ENCODE measurements at places on chromosomes 3 and 15. TPM values are rescaled to one million over a fixed set of nuclear protein-coding genes. Genes with fewer than 3 reads are reported as not detected.

SH2D7 gene
- total RNA-seq, result not detected

COL8A1 gene
- not detected for total RNA-seq

CCDC39 gene
- not detected for total RNA-seq

CNTN6 gene
- total RNA-seq, result not detected

EPHA3 gene
- total RNA-seq, result not detected

MOBP gene
- not detected for total RNA-seq

SECISBP2L gene
- 9.0 TPM for total RNA-seq

SUCLG2 gene
- total RNA-seq, result 41.8 TPM

MESP1 gene
- 1.1 TPM for total RNA-seq

CELF6 gene
- total RNA-seq, result 0.07 TPM

SLC28A1 gene
- not detected for total RNA-seq

FAM227B gene
- 0.96 TPM for total RNA-seq

CCDC12 gene
- total RNA-seq, result 59.8 TPM

HIGD2B gene
- not detected for total RNA-seq
